ENCODE measurements at places on chromosomes 5 and 9. TPM values are rescaled to one million over a fixed set of nuclear protein-coding genes. Genes with fewer than 3 reads are reported as not detected.

GRCh38 chr9:84701801-84702200 lies 32.3 kb downstream of the NTRK2 start:
- no peaks in the 10 kb centered on the region for H3K36me3 ChIP-seq
- no peak for DNase-seq
- H3K4me1 ChIP-seq: no peaks in the 10 kb centered on the region
- peaks cover 13% of the 10 kb centered on the region for H3K27me3 ChIP-seq

Gene TMOD1
- 0.60 TPM for total RNA-seq

GRCh38 chr5:170113522-170113900 lies 7.8 kb downstream of the FOXI1 start:
- H3K27ac ChIP-seq: no peak overlapping the region
- no peaks in the 10 kb centered on the region for H3K36me3 ChIP-seq
- H3K4me3 ChIP-seq: no peak overlapping the region
- H3K27me3 ChIP-seq: no peaks in the 10 kb centered on the region
- DNase-seq: no peak
- no peaks in the 10 kb centered on the region for H3K4me1 ChIP-seq

DNA sequence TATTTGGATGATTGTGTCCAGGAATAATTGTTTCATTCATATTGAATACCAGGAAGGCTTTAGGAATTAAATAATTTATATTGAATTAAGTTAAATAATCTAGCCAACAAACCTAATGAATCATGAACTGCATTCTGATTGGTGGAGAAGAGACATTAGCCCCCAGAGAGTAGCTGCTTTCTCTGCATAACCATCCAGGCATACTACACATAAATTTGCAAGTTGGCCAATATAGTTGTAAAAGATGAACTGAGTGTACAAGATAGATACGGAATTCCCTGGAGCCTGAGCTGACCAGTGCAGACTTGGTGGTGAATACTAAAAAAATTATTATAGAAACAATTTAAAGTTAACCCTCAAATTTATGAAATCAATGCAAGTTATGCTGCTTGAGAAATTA lies 311.8 kb upstream of the KIF2A start:
- H3K4me3 ChIP-seq: no peak overlapping the region
- no peak overlapping the region for H3K27ac ChIP-seq
- H3K4me1 ChIP-seq: no peaks in the 10 kb centered on the region
- peaks cover 2% of the 10 kb centered on the region for H3K27me3 ChIP-seq
- no peak for DNase-seq
- H3K36me3 ChIP-seq: no peaks in the 10 kb centered on the region

Gene CCDC192
- total RNA-seq: not detected

- no peak overlapping the region for H3K27ac ChIP-seq
- H3K4me1 ChIP-seq: no peaks in the 10 kb centered on the region
- H3K36me3 ChIP-seq: no peaks in the 10 kb centered on the region
- no peak overlapping the region for H3K4me3 ChIP-seq
- H3K27me3 ChIP-seq: no peaks in the 10 kb centered on the region
- DNase-seq: no peak
Observed at GRCh38 chr5:166962461-166962860, 1329.0 kb upstream of the WWC1 start.

DNA sequence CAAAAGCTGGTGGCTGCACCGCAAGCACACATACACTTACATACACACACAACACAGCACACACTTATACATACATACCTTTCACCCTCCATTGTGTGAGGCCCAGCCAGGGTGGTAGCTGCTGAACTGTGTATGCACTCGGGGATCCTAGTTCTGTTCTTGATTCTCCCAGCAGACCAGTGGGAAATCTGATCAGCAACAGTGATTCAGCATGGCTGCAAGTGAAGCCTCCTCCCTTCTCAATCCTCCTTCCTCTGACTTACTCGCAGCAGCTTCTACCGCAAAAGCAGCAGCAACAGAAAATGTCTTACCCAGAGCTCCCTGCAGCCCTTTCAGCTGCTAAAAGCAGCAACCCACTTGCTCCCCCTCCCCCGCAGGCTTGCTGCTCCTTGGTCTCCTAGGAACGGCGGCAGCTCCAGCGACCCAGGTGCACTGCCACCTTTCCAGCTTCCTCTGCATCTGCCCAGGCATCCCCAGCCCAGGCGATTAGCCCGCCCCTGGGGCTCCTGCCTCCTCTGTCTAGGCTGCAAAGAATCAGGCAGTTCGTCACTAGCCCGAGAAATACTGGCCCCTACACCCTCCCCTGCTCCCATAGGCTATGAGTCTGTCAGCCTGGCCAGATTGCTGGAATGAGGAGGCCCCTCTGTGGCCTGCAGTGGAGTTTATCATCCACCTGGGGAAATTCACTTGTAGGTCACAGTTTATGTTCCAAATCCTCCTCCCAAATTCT lies at the start of gene KLHL3:
TSS of gene KLHL3 (minus strand) at position 535 of the 730 bp plus-strand sequence. CDS start at position 92, 443 bp downstream.
- no peak within 1 kb of the TSS for H3K27ac ChIP-seq
- no peaks in the 10 kb centered on the region for H3K27me3 ChIP-seq
- H3K4me3 ChIP-seq: no peak within 1 kb of the TSS
- peak; percentile 62 for DNase-seq
- peaks cover 48% of the 10 kb centered on the region for H3K4me1 ChIP-seq

DNA sequence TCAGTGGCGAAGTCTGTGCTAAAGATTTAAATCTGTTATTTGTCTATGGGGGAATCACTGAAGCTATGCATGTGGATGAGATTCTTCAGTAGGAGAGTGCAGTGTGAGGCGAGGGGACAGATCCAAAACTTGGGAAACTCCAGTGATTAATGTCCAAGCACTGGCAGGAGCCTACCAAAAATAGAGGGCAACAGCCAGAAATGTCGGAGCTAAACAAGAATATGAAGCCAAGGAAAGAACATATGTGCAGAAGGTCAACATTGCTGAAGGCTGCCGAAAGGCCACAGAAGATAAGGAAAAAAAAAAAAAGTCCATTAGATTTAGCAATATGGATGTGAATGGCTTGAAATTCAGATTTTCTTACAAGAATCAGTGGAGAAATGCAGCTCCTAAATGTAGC lies 61.8 kb downstream of the C6 start:
- no peak overlapping the region for H3K4me3 ChIP-seq
- H3K36me3 ChIP-seq: no peaks in the 10 kb centered on the region
- H3K27ac ChIP-seq: no peak overlapping the region

DNA sequence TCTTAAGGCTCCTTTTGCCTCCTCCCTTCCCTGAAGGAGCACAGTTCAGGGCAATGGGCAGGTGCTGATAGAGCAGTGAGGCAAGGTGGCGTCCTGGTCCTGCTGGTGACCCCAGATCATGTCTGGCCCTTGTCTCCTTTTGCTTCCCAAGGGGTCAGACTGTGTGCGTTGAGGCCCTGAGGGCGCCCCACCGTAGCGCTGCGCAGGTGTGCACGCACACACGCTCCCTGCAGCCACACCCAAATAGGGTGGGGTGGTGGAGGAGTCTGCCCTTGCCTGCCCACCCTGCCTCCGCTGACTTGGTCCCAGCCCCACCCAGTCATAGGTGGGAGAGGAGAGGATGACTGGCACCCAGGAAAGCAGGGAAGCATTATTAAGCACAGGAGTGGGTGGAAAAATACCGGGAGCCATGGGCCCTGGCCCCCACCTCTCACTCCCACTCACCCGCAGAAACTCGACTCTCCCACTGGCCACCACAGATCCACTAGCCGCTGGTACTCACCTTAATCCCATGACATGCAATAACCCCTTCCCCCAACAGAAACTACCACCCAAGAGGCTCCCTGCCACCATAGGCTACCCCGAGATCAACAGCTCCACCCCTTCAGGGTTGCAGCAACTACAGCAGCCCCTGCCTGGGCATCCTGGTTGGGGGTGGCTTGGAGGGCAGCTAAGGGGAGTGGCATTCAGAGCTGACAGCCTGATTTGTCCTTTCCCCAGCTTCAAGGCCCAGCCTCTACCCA lies 16.7 kb downstream of the PDLIM4 start:
- no peak overlapping the region for H3K27ac ChIP-seq
- no peaks in the 10 kb centered on the region for H3K36me3 ChIP-seq

Gene TMC1
- total RNA-seq: 0.38 TPM

DNA sequence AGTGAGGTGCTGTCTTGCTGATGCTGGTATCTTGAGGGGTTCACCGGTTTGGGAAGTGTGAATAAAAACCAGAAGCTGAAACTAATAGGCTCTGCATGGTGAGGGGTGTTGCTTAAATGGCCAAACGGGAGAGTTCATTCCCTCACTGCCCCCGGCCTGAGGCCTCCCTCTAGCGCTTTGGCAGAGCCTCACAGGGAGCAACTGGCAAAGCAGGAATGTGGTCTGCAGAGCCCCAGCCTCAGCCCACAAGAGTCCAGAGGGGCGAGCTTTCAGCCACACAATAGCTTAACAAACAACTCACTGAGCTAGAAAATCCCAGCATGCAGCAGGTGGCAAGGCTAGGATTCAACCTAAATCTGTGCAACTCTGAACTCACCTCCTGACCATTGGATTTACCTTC lies 234.8 kb downstream of the MED10 start:
- no peaks in the 10 kb centered on the region for H3K36me3 ChIP-seq
- no peaks in the 10 kb centered on the region for H3K4me1 ChIP-seq
- no peak for DNase-seq
- H3K27ac ChIP-seq: no peak overlapping the region
- no peak overlapping the region for H3K4me3 ChIP-seq

Gene BHMT
- not detected for total RNA-seq

DNA sequence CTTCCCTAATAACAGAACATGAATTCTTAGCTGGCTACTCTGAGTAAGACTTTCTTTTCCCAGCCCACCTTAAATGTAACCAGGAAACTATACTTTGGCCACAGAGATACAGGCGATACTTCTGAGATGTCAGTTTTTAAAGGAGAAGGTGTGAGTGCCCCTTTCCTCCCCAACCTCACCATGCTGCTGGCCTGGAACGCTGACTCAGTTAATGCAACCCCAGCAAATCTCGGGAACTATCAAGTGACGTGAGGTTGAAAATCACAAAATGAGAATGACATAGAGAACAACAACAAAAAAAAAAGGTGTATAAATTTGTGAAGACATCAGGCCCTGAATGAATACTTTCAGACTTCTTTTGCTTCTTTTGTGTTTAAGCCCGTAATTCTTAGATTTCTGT lies 13.7 kb downstream of the ZNF484 start:
- peaks cover 63% of the 10 kb centered on the region for H3K36me3 ChIP-seq
- no peaks in the 10 kb centered on the region for H3K27me3 ChIP-seq
- H3K27ac ChIP-seq: no peak overlapping the region
- peaks cover 45% of the 10 kb centered on the region for H3K4me1 ChIP-seq
- no peak for DNase-seq

DNA sequence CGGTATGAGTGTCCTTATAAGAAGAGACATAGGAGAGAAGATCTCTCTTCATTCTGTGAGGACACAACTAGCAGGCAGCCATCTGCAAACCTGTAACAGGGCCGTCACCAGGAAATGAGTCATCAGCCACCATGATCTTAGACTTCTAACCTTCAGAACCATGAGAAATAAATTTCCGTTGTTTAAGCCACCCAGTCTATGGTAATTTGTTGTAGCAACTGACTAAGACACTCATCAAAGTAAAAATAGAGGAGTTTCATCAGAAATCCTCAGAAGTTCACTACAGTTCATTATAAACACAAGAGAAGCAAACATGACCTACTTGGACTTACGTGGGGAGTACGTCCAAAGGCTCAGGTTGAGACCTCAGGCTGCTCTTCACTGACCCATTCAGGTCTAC lies 357.7 kb downstream of the SEMA5A start:
- H3K27ac ChIP-seq: no peak overlapping the region
- DNase-seq: peak; percentile 26
- peaks cover 1% of the 10 kb centered on the region for H3K27me3 ChIP-seq
- no peaks in the 10 kb centered on the region for H3K4me1 ChIP-seq
- no peaks in the 10 kb centered on the region for H3K36me3 ChIP-seq

DNA sequence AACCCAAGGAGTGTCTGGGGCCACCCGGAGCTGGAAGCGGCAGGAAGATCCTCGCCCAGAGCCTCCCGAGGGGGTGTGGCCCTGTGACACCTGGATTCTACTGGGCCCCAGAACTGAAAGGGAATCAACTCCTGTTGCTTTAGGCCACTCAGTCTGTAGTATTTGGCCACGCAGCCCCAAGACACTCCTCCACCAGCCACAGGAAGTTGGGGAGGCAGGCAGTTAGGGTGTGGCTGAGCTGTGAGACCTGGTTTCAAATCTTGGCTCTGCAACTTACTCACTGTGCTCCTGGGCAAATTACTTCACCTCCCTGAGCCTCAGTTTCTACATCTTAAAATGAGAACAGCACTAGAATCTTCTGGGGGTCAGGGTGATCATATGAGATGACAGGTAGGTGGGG lies 119.8 kb upstream of the PPP1R26 start:
- no peak for DNase-seq
- no peaks in the 10 kb centered on the region for H3K4me1 ChIP-seq
- H3K36me3 ChIP-seq: no peaks in the 10 kb centered on the region
- no peak overlapping the region for H3K4me3 ChIP-seq
- no peaks in the 10 kb centered on the region for H3K27me3 ChIP-seq

Gene ALDOB
- total RNA-seq: not detected

Gene CTXN3
- not detected for total RNA-seq

DNA sequence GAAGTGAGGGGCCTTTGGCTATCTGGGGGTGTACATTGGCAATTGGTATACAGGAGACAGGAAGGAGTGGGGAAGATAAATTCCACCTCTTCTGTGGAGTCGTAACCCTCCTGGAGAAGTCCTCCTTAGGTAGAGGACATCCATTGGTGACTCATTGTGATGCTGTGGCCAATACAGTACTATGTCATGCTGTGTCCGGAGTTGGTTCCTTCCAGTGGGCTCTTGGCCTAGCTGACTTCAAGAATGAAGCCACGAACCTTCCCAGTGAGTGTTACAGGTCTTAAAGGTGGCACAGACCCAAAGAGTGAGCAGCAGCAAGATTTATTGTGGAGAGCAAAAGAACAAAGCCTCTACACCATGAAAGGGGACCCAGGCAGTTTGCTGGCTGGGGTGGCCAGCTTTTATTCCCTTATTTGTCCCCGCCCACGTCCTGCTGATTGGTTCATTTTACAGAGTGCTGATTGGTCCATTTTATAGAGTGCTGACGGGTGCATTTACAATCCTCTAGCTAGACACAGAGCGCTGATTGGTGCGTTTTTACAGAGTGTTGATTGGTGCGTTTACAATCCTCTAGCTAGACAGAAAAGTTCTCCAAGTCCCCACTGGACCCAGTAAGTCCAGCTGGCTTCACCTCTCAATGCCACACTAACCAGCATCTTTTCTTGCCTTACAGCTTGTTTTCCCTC lies 37.3 kb upstream of the FBP1 start:
- no peak for DNase-seq
- H3K36me3 ChIP-seq: no peaks in the 10 kb centered on the region
- H3K4me3 ChIP-seq: no peak overlapping the region
- no peaks in the 10 kb centered on the region for H3K4me1 ChIP-seq

GRCh38 chr5:4544049-4544670 lies 596.0 kb upstream of the ADAMTS16 start:
- H3K4me1 ChIP-seq: no peaks in the 10 kb centered on the region
- no peaks in the 10 kb centered on the region for H3K36me3 ChIP-seq
- DNase-seq: no peak
- no peak overlapping the region for H3K4me3 ChIP-seq

Measured in activated CD8-positive, alpha-beta T cell treated with anti-CD3 and anti-CD28 coated beads for 36 hours (primary cell).